ENCODE measurements at places on chromosomes 11 and 22. TPM values are rescaled to one million over a fixed set of nuclear protein-coding genes. Genes with fewer than 3 reads are reported as not detected.

Gene OR8G1
- not detected for polyA plus RNA-seq

Gene VSTM5
- polyA plus RNA-seq: 0.21 TPM

Gene RAC2
- polyA plus RNA-seq: 2.4 TPM

Gene TEX12
- not detected for polyA plus RNA-seq

Gene PTPN5
- 3.6 TPM for polyA plus RNA-seq

Gene C11orf16
- polyA plus RNA-seq: 0.31 TPM

Gene CHEK1
- polyA plus RNA-seq: 90.0 TPM

Gene POU2AF3
- 3.4 TPM for polyA plus RNA-seq

Gene LRRC74B
- not detected for polyA plus RNA-seq

Gene CRY2
- 9.5 TPM for polyA plus RNA-seq

Gene ACR
- not detected for polyA plus RNA-seq

Gene FBLN1
- 90.1 TPM for polyA plus RNA-seq

Gene CTSW
- polyA plus RNA-seq: 0.17 TPM

Gene TM7SF2
- polyA plus RNA-seq: 48.7 TPM

Gene TMEM151A
- 1.0 TPM for polyA plus RNA-seq

Gene MRGPRX4
- not detected for polyA plus RNA-seq

Gene FXYD2
- polyA plus RNA-seq: 0.12 TPM

- DNase-seq: no peak
Observed at GRCh38 chr11:11148596-11148995, 204.5 kb downstream of the CSNK2A3 start.

DNA sequence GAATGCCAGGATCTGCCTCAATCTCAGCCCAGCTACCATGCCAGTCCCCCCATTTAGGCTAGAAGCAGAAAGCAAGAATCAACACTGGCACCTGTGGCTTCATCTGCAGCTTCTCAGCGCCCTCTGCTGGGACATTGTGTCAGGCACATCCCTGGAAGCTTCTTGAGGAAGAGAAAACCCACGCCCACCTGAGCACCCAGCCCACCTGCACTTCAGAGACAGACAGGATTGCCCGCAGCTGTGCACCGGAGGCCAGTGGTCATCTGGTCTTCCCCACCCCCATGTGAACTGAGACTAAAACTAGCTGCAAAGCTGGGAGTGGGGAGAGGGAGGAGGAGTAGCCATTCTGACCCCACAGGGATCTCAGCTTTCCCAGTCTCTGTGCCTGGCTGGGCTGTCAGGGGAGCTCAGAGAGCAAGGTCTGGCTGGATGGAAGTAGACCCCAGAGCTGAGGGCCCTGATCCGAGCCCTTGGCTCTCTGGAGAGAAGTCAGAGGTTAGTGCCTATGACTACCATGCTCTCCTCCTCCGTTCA is 66.8 kb downstream of the FEZ1 start:
- peak; percentile 94 for DNase-seq

DNA sequence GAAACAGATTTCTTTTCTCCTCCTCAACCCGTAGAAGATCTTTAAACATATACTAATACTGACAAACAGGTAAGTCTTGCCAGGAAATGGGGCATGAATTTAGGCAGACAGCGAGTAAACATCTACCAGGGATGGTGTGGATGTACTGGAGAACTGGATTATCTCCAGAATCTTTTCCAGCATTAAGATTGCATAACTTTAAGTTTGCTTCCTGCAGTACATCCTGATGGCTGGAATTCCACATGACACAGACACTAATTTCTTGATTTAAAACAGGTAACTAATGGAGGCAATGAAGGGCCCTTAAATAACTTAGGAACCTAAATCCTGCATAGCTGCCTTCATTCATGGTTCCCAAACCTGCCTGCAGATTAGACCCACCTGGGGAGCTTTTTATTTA is 40.7 kb downstream of the JHY start:
- DNase-seq: no peak

- DNase-seq: no peak
Observed at GRCh38 chr11:37605229-37605628, 1007.2 kb upstream of the RAG2 start.

GRCh38 chr11:76588455-76589325 is 81.9 kb downstream of the LRRC32 start:
- DNase-seq: no peak

- no peak for DNase-seq
Observed at GRCh38 chr22:46064966-46065666, 85.2 kb upstream of the PPARA start.

GRCh38 chr22:29692327-29692640 is 27.5 kb upstream of the CABP7 start:
- no peak for DNase-seq

- DNase-seq: no peak
Observed at GRCh38 chr11:120792306-120792705, 231.6 kb upstream of the TBCEL start.

DNA sequence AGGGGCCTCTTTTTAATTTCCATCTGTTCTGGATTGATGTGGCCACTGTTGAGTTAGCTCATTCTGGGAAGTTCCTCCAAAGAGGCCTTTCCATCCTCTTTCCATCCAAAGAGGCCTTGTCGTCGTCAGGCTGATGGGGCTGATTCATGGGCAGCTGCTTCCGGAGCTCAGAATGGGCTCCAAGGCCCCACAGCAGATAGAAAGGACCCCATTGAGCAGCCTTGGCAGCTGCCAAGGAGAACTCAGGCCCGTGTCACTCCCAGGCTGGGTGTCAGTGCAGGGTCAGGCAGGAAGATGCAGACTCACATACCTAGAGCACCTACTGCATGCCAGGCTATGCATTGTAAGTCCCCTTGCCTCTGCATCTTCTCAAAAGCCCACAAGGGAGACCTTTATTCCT is 524.1 kb downstream of the MIAT start:
- no peak for DNase-seq

DNA sequence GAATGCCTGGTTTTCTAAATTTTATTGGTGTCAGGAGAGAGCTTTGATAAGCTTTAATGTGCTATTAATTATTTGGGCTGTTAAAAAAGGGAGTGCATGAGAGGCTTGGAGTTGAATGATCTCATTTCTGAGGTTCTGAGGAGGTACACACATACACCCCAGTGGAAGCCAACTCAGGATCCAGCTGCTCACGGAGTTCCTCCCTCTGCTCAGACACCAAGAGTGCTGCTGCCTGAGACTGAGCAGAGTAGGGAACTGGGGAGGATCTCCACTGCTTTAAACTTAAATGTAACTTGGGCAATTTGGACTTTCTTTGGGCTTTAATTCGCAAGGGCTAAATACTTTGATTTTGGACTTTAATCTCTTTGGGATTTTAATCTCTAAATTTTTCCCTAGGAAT is 414.4 kb upstream of the CADM1 start:
- no peak for DNase-seq

- DNase-seq: no peak
Observed at GRCh38 chr11:112522536-112522935, 261.9 kb upstream of the PLET1 start.

GRCh38 chr22:29798318-29798717 is 31.1 kb downstream of the UQCR10 start:
- DNase-seq: no peak

GRCh38 chr22:24198682-24199052 is 17.4 kb downstream of the SUSD2 start:
- DNase-seq: no peak

- no peak for DNase-seq
Observed at GRCh38 chr11:32883421-32883820, 9.2 kb upstream of the QSER1 start.

- DNase-seq: peak; percentile 97
Observed at GRCh38 chr11:117316197-117316961, at the start of gene BACE1. Gene BACE1 (minus strand): TSS chr11:117316256. CDS start chr11:117315795, 461 bp downstream.

GRCh38 chr11:99333621-99334020 is 312.9 kb downstream of the CNTN5 start:
- DNase-seq: no peak

DNA sequence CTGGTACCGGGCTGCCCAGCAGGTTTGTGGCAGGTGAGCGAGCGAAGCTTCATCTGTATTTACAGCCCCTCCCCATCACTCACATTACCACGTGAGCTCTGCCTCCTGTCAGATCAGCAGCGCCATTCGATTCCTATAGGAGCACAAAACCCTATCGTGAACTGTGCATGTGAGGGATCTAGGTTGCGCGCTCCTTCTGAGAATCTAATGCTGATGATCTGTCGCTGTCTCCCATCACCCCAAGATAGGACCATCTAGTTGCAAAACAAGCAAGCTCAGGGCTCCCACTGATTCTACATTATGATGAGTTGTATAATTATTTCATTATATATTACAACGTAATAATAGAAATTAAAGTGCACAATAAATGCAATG is 15.8 kb upstream of the VSIG10L2 start:
- no peak for DNase-seq

GRCh38 chr11:109490953-109491635 is 69.1 kb downstream of the C11orf87 start:
- peak; percentile 38 for DNase-seq

- DNase-seq: peak; percentile 17
Observed at GRCh38 chr11:7905549-7905948, 25.5 kb downstream of the OR10A6 start.

DNA sequence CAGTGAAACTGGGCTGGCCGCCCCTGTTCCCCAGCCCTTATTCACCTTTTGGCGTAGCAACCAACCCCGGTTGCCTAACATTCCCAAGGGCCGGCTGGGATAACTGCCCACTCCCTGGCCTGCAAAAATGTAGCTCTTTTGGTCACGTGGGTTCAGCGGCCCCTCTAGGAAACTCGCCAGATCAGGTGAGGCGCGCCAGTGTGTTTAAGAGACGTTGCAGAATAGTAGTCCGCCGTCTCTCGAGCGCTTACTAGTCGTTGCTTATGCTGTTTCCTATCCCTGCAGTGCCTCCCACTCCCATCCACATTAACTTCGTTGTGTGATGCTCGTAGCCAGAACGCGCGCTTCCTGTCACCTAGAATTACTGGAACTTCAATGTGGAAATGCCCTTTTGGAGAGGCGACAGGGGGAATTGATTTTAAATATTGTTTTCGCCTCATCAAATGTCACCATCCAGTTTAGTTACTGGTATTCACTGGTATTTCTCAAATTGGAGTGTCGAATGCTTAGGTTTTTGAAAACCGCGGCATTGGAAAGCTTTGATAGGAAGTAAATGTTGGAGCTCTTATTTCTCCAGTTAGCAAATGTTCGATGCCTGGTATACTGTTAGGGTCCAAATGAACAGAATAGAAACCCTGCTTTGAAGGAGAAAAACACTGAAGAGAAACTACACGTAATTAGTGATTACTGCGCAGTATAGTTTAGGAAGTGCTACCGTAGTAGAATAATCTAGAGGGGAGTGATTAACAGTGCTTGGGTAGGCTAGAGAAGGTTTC is 823 bp downstream of the CEP57 start:
- peak; percentile 86 for DNase-seq

GRCh38 chr11:7543302-7543701 is 29.5 kb downstream of the PPFIBP2 start:
- DNase-seq: no peak

- no peak for DNase-seq
Observed at GRCh38 chr22:25137577-25138525, 61.8 kb upstream of the CRYBB3 start.

- DNase-seq: no peak
Observed at GRCh38 chr11:44916801-44917385, 33.8 kb downstream of the TP53I11 start.

DNA sequence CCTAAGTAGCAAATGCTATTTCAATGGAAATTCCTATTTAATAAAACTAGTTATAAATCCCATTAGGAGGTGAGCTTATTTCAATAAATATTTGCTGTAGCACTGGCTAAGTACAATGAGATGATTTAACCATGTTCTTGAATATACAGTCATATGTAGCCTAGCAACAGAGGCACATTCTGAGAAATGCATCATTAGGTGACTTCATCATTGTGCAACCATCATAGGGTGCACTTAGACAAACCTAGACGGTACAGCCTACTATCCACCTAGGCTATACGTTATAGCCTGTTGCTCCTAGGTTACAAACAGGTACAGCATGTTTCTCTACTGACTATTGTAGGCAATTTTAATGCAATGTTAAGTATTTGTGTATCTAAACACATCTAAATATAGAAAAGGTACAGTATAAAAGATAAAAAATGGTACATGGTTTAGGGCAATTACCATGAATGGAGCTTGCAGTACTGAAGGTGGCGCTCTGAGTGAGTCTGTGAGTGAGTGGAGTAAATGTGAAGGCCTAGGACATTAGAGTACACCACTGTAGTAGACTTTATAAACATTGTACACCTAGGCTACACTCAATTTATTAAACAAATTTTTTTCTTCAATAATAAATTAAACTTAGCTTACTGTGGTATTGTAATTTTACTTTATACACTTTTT is 350.1 kb downstream of the CASP12 start:
- peak; percentile 55 for DNase-seq

GRCh38 chr22:44181912-44182587 is 1.3 kb downstream of the PARVG start:
- DNase-seq: no peak

DNA sequence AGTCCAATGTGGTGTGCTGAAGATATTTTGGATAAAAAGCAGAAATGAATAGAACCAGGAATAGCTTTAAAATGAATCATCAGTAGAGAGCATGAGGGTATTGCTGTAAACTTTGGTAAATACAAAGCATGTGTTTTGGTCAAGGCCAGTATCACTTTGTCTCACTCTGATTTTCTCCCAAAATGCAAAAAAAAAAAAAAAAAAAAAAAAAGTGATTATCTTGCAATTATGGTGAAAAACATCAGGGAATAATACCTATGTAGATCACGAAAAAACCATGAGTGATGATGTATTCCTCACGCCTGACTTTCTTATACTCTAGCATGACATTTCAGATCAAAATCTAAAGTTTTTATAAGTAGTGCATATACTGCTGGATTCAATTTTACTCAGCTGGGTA is 897.9 kb upstream of the FAT3 start:
- no peak for DNase-seq

DNA sequence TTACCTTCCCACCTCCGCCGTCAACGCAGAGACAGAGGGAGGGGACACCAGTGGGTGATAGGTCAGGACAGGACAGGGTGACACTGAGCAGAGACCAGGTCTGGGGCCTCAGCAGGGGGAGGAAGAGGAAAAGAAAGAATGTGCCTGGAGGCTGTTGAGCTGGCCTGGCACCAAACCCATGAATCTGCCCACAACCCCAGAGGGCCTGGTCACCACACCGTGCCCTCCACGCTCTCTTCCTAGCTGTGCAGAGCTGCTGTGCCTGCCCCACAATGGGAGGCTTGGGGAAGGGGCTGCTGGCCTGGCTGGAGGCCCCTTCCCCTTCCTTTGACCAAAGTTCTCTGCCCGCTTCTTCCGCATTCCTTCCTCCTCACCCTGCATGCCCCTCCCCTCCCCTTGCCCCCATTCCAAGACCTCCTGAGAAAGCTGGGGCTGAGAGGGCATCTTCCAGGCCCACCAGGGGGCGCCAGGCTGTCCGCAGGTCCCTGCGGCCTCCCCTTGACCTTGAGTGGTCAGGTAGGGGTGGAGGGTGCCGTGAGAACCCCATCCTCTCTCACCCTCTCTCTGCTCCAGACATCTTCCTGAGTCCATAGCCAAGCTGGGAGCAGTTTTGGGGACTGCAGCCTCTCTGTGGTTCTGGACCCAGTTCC is 11.0 kb upstream of the CACNA1I start:
- peak; percentile 89 for DNase-seq

GRCh38 chr22:27422442-27422841 is 379.1 kb downstream of the MN1 start:
- DNase-seq: no peak

Data from GM23338 (cell line).